ENCODE measurements at places on chromosomes 12 and 14. TPM values are rescaled to one million over a fixed set of nuclear protein-coding genes. Genes with fewer than 3 reads are reported as not detected.

GRCh38 chr14:32470161-32470715 is 141.1 kb downstream of the AKAP6 start:
- H3K4me3 ChIP-seq, result no peak overlapping the region
- DNase-seq, result no peak
- no peak overlapping the region for H3K27ac ChIP-seq
- no peaks in the 10 kb centered on the region for H3K36me3 ChIP-seq
- H3K4me1 ChIP-seq, result no peaks in the 10 kb centered on the region

DNA sequence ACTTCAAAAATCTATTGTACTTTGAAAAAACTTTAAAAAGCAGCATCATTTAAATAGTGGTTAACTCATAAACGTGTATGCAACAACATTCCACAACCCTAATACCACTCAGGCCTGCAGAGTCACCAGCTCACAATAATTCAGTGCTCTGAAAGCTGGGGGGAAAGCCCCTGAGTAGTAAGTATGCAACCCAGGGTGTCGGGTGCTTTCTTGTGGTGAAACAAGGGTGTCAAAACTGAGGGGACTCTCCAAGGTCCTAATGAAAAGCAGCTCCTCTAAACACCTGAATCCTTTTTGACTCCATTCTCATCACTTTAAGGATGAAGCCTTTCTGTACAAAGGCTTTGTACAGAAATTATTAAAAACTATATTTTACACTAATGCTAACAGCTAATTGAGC is 33.7 kb downstream of the FGFR1OP2 start:
- peaks cover 30% of the 10 kb centered on the region for H3K4me1 ChIP-seq
- peak; percentile 69 for DNase-seq
- peak overlapping the region; percentile 37 for H3K4me3 ChIP-seq
- H3K36me3 ChIP-seq, result peaks cover 29% of the 10 kb centered on the region

- peaks cover 5% of the 10 kb centered on the region for H3K36me3 ChIP-seq
- no peaks in the 10 kb centered on the region for H3K27me3 ChIP-seq
- peaks cover 50% of the 10 kb centered on the region for H3K4me1 ChIP-seq
These were observed 1178.0 kb downstream of the VRK1 start for GRCh38 chr14:97975216-97975615.

DNA sequence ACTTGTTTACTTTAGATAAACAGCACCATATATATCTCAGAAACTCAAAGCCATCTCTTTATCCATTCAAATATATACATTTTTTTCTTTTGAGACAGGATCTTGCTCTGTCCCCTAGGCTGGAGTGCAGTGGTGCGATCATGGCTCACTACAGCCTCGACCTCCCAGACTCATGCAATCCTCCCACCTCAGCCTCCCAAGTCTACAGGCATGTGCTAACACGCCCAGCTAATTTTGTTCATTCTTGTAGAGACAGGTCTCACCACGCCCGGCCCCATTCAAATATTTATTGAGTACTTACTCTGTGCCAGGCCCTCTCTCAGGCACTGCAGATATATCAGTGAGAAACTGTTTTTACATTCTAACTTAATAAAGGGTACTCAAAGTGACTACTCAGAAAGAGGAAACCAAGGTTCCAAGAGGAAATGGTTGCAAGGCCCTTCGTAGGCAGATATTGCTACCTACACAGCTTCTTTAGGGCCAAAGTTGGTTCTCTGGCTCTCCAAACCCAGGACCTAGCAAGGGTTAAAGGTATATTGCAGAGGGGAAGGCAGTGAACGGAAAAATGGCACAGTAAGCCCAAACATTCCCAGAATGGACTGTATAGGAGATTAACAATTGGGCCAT is 2.9 kb downstream of the ATXN3 start:
- H3K4me3 ChIP-seq, result no peak overlapping the region
- H3K27me3 ChIP-seq, result no peaks in the 10 kb centered on the region
- H3K36me3 ChIP-seq, result no peaks in the 10 kb centered on the region
- no peak for DNase-seq

- H3K4me3 ChIP-seq, result no peak overlapping the region
- DNase-seq, result peak; percentile 36
- H3K27me3 ChIP-seq, result peaks cover 10% of the 10 kb centered on the region
These were observed 1030.4 kb downstream of the TMEM121 start for GRCh38 chr14:106556665-106557289.

- H3K27me3 ChIP-seq, result no peaks in the 10 kb centered on the region
- H3K27ac ChIP-seq, result peak overlapping the region; percentile 96
- peak overlapping the region; percentile 88 for H3K4me3 ChIP-seq
- peaks cover 2% of the 10 kb centered on the region for H3K36me3 ChIP-seq
These were observed 2.5 kb upstream of the CCND2 start for GRCh38 chr12:4270831-4271716.

DNA sequence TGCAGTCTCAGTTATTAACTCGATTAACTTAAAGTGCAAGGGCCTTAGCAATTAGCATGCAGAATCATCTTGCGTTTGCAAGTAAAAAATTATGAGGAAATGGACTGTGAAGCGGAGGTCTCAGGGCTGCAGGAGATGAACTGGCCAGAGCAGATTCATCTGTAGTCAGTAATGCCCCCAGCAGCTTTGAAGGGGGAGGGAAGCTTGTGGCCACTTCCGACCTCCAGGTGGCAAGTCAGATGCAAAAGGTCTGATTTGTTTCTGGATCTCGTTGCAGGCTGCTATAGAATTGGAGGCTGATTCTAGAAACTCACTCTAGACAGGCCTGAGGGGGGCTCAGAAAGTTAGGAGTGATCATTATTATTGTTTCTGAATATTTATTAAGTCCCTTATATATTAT is 107.4 kb upstream of the RGS6 start:
- H3K27ac ChIP-seq, result no peak overlapping the region
- H3K27me3 ChIP-seq, result no peaks in the 10 kb centered on the region
- H3K4me1 ChIP-seq, result no peaks in the 10 kb centered on the region
- no peaks in the 10 kb centered on the region for H3K36me3 ChIP-seq

- no peaks in the 10 kb centered on the region for H3K36me3 ChIP-seq
- H3K4me3 ChIP-seq, result no peak overlapping the region
- DNase-seq, result no peak
- H3K27me3 ChIP-seq, result no peaks in the 10 kb centered on the region
These were observed 343.6 kb downstream of the GLT1D1 start for GRCh38 chr12:129196927-129197326.

DNA sequence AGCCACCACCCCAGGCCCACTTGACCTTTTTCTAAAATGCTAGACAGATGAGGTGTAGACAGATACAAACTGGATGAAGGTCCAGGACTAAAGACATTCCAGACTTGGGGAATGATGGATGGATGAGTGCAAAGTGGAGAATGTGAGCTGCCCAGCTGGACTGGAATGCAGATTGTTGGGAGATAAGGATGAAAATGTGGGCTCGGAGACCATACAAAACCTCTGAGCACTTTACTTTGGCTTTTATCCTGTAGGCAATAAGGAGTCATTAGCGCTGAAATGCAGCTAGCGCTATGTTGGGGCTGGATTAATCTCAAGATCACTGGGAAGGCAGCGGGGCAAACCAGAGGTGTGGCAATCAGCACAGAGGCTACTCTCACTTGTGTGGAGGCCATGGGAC is 64.7 kb upstream of the GNPNAT1 start:
- no peaks in the 10 kb centered on the region for H3K36me3 ChIP-seq
- no peak for DNase-seq
- peaks cover 2% of the 10 kb centered on the region for H3K27me3 ChIP-seq
- no peak overlapping the region for H3K4me3 ChIP-seq

- no peak overlapping the region for H3K4me3 ChIP-seq
- H3K27me3 ChIP-seq, result peaks cover 55% of the 10 kb centered on the region
- no peaks in the 10 kb centered on the region for H3K36me3 ChIP-seq
- no peak overlapping the region for H3K27ac ChIP-seq
- no peak for DNase-seq
These were observed 4.1 kb downstream of the BHLHE41 start for GRCh38 chr12:26120561-26121274.

DNA sequence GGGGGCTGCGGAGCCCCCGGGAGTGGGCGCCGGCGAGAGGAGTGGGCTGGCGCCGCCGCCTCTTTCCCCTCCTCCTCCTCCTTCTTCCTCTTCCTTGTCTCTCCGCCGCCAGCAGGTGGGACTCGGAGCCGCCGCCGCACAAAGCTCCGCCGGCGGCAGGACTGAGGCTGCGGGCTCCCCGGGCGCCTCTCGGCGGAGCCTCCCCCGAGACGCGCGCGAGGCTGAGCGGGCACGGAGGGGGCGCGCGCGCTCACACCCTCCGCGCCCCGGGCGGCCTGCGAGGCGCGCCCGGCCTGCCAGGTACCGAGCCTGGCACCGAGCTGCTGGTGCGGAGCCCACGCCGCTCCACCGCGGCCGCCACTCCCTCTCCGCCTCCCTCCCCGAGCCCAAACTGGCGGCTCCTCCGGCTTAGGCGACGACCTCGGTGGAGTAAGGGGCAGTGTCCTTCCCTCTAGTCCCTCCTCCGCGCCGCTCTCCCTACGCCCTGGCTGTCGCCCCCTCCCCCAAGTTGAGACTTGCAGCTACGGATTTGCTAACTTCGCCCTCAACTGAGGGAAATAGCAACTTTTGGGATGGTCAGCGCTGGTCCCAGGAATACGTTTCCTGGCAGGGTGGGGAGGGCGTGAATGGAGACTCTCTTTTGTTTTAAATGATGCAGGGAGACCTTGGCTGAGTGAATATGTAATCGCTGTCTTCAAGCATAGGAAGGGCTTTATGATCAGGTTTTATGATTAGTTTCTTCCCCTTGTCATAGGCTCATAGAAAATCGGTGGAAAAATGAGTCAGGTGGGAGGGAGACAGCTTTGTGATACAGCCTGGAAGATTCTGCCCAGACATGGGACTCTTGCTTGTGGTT is 199.5 kb upstream of the CAND1 start:
- peaks cover 3% of the 10 kb centered on the region for H3K4me1 ChIP-seq
- DNase-seq, result peak; percentile 36
- no peak overlapping the region for H3K27ac ChIP-seq
- no peaks in the 10 kb centered on the region for H3K36me3 ChIP-seq

Gene IFNG-AS1
- 9.3 TPM for total RNA-seq

Gene KLRC2
- not detected for total RNA-seq

Gene GLT8D2
- total RNA-seq, result not detected

Gene SMOC1
- total RNA-seq, result not detected

Gene CLBA1
- 0.89 TPM for total RNA-seq

Gene LPAR5
- total RNA-seq, result 7.0 TPM

Gene GSC
- not detected for total RNA-seq

Gene CRIP1
- total RNA-seq, result 558 TPM

Gene BDKRB2
- total RNA-seq, result not detected

Gene PHLDA1
- 42.0 TPM for total RNA-seq

Gene KRT73
- total RNA-seq, result 1.0 TPM
